Activated CD4-positive, alpha-beta T cell treated with anti-CD3 and anti-CD28 coated beads for 24 hours (primary cell): ENCODE measurements at places on chromosomes 3 and 15.

- DNase-seq: no peak
Observed at GRCh38 chr15:89628301-89628700, 27.0 kb downstream of the KIF7 start.

DNA sequence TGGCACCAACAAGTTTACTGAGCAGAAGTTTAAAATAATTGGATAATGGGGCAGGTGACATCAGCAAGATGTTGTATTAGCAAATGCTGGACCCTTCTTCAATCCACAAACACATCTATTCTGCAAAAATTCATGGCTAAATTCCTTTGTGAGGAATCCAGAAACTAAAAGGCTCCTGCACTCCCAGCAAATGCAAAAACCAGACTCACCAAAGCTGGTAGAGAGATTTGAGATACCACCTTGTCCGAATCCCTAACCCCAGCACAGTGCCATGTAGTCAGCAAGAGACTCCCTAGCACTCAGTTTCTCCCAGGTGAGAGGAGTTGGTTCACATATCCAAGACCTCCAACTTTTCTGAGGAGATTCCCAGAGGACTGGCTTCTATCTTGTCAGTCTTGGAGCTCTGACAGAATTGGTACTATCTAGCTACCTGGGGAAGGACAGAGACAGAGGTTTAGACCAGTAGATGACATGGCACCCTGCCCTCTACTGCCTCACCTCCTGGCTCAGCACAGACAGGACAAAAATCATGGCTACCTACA is 21.8 kb downstream of the GREM1 start:
- no peak for DNase-seq

- DNase-seq: no peak
Observed at GRCh38 chr3:72345237-72345878, 502.9 kb downstream of the SHQ1 start.

GRCh38 chr3:157606852-157607197 is 103.6 kb upstream of the VEPH1 start:
- no peak for DNase-seq

DNA sequence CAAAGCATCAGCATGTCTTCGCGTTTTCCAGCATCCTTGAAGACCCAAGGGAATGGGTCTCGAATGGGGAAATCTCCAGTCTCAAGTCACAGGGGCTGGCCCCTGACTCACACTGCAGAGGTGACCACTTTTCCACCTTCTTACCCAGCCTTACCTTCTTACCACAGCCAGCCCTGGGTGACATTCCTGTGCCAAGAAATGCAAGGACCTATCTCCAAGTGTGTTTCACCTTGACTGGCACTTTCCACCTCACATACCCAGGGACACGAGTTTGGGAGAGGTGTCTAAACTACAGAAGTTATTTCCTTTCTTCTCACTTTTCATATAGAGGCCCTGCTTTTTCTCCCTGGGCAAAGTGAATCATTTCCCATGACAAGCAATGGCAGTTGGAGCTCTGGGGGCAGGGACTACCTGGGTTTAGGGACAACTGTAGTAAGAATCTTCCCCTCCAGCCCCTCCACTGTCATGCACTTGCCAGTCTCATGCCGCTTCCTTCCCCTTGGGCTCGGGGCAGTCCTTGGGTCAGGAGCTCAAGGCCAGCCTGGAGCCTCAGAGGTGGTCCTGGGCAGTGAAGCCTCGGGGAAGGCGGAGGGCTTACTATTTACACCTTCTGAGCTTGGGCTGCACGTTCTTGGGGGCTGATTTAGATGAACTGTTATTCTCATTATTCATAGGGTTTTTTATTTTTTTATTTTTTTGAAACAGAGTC is 16.8 kb downstream of the PAQR5 start:
- DNase-seq: no peak

GRCh38 chr3:17401912-17402311 is 340.5 kb downstream of the TBC1D5 start:
- DNase-seq: no peak

- no peak for DNase-seq
Observed at GRCh38 chr3:3729261-3729660, 70.0 kb upstream of the LRRN1 start.

- no peak for DNase-seq
Observed at GRCh38 chr15:36156879-36157427, 422.5 kb upstream of the CDIN1 start.

DNA sequence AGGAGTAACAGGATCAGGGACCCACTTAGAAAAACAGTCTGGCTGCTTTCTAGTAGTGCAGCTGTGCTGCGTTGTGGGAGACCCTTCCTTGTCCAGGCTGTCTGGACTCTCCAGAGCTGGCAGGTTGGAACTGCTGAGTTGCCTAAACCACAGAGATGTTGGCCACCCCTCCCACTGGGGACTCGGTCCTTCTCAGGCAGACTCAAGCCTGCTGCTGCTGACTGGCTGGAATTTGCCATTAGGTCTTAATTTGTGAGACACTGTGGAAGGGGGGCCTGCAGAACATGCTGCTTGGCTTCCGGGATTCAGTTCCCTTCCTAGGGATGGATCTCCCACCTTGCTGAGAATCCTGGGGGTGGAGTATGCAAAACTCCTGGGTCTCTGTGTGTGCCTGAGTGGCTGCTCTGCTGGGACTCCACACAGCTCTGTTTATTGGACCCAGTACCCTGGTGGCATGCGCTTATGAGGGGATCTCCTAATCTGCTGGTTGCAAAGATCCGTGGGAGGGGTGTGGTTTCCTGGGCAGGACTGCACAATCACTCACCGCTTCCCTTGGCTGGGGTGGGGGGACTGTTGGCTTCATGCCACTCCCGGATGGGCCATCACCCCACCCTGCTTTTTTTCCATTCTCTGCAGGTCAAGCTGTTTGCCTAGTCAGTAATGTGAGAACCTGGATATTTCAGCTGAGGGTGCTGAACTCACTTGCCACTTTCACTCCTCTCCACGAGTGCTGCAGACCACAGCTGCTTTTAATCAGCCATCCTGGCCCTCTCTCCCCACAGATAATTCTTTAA is 150.5 kb downstream of the CFAP20DC start:
- peak; percentile 7 for DNase-seq

DNA sequence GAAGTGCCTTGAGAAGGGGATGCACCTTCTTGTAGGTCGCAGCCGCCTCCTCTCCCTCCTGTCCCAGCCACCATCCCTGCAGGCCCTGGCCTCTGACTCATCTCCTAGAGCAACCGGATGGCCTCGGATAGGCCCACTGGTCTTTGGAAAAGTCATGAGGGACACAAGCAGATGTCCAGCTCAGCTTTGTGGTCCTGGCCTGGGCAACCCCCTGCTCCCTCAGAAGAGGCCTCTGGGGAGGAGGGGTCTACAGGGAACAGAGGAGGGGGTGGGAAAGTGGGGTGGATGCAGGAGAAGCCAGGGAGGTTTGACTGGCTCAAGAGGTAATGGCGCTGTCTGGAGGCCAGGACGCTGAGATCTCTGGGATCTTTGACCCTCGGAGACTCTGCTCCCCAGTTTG is 259.2 kb upstream of the TLE3 start:
- no peak for DNase-seq
